ENCODE measurements at places on chromosomes 3 and 15.

GRCh38 chr3:128282380-128283196 is 129.3 kb downstream of the EEFSEC start:
- peak; percentile 51 for DNase-seq

DNA sequence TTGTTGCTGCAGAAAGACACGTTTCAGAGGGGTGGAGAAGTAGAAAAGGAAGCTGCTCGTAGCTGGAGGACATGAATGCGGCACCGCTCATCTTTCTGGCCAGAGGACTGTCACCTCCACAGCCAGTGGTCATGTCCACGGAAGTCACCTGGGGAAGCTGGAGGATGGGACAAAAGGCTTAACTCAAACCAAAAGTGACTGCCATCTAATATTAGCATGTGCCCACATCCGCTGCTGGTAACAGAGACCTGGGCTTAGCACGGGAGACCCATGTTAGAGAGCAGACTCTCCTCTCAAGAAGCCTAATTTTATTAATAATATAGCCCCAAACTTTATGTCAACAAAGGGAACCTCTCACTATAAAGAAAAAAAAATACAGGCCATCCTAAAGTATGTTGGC is 5.9 kb downstream of the MEX3B start:
- DNase-seq, result no peak

DNA sequence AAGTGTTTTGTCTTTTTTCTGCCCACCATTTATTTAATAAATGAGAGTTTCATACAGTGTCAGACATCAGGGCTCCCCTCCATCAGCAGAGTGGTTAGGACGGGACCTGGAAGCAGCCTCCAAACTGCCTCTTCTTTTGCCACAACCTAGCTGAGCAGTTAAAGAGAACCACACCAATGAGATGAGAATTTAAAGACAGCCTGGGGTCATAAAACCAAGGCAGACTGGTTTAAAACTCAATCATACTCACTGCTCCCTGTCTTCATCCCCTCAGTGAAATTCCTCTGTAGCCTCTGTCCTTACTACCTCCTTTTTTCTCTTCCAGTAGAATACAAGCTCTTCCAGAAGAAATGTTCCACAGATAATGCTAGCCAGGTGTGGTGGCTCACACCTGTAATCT is 78.7 kb downstream of the WWTR1 start:
- no peak for DNase-seq

DNA sequence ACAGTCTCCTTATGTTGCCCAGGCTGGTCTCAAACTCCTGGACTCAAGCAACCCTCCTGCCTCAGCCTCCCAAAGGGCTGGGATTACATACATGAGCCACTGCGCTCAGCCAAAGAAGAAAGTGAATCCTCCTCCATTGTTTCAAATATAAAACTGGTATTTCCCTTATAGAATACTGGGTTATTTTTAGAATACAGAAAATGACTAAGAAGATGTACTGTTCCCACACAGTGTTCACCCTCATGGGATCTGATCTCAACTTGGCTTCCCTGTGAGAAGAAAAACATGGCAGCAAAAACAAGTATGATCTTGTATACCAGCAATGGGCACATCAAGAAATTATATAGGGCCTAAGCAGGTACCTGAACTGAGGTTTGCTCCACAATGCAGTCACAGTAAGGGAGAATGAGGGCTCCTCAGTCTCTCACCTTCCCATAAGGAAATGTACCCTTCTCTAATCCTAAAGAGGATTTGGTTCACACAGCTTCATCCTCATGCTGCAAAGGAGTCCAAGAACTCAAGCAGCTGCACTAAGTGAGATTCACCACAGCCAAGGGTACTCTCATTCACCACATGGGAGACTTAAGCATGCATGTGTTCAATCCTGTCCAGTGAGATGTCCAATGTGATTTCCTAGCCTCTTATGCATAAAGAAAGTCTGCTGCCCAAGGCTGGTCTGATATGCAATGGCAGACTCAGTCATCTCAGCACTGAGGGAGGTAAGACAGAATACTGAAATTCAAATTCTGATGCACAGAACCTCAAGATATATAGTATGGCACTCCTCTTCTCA is 25.8 kb downstream of the USP4 start:
- no peak for DNase-seq

DNA sequence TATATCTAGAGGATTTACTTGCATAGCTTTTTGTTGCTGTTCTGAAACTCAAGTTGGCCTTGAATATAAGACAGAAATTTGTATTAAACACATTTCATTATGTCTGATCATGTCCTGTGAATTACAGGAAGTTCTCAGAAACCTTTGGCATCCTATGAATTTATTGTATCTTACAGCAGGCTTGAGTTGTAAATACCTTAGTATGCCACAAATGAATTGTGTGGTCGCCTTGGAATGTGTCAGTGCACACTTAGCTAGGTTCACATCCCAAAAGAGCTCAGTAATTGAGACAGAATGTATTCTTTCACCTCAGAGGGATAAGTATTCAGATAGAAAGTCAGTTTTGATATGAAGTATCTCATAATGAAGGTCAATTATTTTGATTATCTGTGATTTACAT is 83.4 kb downstream of the NEK11 start:
- no peak for DNase-seq

DNA sequence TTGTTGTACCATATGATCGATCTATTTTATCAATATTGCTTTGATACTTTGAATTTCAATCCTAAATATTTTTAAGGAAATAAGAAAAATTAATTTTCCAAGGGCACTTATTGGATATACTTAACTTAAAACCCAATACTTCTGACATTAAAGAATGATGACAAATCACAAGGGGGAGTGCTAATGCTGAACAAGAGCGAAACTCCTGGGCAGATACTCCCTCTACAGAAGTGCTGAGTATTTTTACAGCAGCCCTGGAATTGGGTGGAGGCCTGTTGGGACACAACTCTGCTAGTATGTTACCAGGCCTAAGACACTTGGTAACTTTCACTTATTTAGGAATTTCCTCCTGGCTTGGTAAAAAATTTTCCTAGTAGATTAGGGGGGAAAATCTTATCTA is 46.2 kb downstream of the DENND6A start:
- DNase-seq, result no peak

DNA sequence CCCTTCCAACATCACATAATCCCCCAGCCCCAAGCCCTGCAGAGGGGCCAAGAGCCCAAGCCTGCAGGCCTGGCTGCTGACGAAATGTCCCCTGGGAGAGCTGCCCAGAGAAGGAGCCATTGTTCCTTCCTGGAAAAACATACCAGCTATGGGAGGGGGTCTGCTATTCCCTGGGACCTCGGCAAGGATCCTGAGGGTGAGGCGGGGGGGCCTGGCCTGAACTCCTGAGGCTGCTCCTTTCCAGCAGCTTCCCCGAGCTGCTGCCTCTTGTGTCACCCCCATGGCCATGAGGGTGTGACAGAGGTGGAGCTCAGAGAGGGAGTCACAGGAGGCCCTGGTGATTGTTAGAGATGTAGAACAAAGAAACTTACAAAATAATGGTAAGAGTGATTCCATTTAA is 12.9 kb downstream of the LOXL1 start:
- DNase-seq, result no peak

DNA sequence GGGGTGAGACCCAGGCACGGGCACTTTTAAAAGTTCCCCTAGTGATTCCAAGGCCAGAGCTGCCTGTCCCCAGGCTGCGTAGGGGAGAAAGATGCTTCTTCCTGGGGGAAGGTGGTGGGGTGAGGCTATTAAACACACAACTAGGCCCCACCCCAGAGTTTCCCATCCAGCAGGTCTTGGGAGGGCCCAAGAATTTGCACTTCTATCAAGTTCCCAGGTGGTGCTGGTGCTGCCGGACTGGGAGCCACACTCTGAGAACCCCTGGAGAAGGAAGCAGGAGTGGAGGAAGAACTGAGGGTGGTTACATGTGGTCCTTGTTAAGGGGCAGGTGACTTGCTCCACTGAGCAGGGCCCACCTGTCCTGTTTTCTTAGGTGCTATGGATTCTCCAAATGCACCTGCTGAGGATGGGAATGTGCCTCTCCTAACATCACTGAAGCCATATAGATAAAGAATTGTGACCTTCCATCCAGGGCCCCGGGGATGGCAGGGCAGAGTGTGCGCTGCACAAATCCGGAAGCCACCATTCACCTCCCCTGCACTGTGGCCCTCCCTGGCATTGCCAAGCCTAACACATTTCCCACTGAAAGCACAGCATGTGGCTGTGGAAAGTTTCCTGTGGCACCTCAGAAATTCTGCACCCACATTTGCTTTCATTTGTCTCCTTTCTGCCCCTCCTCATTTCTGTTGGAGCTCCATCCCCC is 111.5 kb upstream of the MEF2A start:
- DNase-seq, result no peak

DNA sequence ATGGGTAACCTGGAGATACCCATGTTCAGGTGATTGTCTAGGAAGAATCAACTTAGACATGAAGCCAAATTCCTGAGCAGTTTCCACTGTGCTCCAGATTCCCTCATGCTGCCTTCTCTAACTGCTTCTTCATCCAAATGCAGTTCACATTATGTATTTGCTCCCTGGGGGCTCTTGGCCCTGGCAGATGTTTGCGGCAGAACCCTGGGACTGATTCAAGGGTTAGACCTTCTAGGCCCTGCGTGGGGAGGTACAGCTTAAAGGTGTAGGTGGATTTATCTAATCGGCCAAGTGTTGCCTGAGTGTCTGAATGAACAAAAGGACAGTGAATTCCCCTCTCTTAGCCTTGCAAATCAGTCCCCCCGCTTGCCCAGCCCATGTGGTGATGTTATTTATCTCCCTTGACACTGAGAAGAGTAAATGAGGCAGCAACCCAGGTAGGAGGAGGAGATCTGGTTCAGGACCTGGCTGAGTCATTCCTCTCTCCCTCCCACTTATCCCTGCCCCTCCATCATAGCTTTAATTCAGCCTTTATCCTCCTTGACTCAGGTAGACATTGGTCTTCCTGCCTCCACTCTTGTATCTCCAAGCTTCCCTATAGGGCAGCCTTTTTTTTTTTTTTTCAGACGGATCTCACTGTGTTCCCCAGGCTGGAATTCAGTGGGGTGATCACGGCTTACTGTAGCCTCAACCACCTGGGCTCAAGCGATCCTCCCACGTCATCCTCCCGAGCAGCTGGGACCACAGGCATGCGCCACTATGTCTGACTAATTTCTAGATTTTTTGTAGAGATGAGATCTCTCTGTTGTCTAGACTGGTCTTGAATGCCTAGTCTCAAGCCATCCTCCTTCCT is 54.8 kb downstream of the MAGEF1 start:
- peak; percentile 55 for DNase-seq

DNA sequence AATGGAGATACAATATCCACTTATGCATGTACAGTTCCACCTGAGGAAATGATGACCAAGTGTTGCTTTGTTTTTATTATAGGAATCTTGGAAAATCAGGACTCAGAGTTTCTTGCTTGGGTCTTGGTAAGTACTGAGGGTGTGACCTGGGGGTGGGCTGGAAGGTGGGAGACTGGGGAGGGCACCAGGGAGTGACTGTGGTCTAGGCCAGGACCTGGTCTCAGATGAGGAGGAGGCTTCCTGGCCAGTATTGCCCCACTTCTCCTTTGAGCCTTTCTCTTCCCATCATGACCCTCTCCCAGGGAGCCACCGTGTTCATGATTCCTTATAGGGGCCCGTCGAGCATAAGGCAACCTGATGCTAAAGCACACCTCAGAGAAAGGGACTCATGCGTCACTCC is 133.4 kb downstream of the SSR3 start:
- no peak for DNase-seq

GRCh38 chr3:86792316-86792715 is 198.6 kb downstream of the VGLL3 start:
- DNase-seq, result no peak

- no peak for DNase-seq
Observed at GRCh38 chr3:84600703-84601225, 358.0 kb upstream of the CADM2 start.

DNA sequence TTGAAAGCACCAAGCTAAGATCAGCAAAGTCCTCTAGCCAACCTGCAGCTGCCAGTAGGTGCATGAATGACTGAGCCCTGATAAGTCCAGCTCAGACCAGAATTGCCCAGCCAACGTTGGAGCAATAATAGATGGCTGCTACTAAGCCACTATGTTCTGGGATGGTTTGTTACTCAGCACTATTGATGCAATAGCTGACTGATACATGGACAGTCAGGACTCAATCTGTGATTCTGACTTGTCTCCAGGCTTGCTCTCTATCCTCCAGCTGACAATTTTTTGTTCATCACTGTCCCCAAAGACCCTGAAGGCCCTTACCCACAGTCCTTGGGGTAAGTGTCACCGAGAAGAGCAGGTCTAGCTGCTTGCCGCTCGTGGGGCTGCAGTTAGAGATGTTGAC is 55.3 kb downstream of the CDCP1 start:
- no peak for DNase-seq

DNA sequence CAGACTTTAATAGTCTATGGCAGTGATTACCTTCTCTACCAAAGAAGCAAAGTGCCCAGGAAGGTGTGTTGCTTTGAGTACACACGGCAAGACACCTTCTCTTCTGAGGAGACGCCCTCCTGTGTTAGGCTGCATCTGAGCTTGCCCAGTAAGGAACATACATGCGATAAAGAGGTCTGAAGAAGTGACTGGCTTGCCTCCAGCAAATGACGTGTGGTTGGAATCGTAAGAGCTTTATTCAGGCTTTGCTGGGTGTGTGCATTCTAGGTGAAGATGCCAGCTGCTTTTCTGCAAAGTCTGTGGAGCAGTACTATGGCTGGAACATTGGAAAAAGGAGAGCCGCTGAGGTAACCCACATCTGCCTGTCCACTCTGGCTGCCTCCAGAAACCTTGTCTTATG is 22.4 kb downstream of the MAP6D1 start:
- DNase-seq, result no peak

DNA sequence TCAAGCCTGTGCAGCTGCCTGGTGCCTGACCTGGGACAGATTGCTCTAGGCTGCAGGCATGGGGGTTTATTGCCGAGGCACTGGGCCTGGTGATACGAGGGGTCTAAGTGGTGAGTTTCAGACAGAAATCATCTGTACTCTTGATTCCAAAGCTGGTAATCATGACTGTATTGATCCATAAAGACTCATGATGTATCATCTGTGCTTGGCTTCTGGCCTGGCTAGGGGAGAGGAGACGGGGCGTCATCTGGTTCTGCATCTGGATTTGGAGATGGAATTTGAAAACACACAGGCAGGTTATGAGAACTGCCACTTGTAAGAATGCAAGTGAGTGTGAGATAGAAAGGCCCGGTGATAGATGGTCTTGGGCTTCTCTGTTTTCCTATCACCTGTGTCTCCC is 337.4 kb upstream of the C2CD4B start:
- no peak for DNase-seq

- DNase-seq, result no peak
Observed at GRCh38 chr3:16090706-16091105, 83.8 kb upstream of the GALNT15 start.

- no peak for DNase-seq
Observed at GRCh38 chr3:61847784-61848462, 286.6 kb downstream of the PTPRG start.

- peak; percentile 85 for DNase-seq
Observed at GRCh38 chr3:73508330-73508954, 116.3 kb downstream of the PDZRN3 start.

- no peak for DNase-seq
Observed at GRCh38 chr3:173933113-173933512, 535.6 kb downstream of the NLGN1 start.

All from eye (tissue), 1 donor.